ENCODE measurements at places on chromosomes 12 and 14.

DNA sequence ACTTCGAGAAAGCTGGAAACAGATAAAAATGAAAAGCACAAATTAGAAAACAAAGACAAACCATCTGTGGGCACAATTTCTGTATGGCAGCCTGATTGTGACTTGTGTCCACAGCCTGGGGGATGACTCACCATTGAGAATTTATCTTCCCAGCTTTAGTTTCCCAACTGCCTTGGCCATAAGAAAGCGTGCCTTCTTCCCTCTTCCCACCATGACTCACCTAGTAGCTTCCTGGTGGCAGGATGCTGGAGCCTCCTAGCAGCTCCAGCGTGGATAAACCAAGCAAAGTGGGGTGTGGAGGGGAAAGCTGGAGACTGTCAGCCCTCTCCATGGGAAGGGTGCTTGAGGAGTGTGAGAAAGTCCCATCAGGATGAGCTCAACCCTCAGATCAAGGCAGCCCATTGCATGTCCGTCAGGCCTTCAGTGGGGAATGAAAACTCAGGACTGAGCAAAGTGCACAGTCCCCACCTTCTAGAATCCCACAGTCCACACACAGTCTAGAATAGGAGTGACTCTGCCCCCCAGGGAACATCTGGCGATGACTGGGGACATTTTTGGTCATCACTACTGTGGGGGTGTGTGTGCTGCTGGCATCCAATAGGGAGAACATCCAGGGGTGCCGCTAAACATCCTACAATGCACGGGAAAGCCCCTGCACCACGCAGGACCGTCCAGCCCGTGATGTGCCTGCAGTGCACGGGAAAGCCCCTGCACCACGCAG lies 22.4 kb upstream of the SERPINA6 start:
- DNase-seq = no peak

GRCh38 chr12:28938056-28938455 lies 211.0 kb upstream of the FAR2 start:
- no peak for DNase-seq

- no peak for DNase-seq
Observed at GRCh38 chr12:46549527-46550265, 177.1 kb upstream of the SLC38A2 start.

DNA sequence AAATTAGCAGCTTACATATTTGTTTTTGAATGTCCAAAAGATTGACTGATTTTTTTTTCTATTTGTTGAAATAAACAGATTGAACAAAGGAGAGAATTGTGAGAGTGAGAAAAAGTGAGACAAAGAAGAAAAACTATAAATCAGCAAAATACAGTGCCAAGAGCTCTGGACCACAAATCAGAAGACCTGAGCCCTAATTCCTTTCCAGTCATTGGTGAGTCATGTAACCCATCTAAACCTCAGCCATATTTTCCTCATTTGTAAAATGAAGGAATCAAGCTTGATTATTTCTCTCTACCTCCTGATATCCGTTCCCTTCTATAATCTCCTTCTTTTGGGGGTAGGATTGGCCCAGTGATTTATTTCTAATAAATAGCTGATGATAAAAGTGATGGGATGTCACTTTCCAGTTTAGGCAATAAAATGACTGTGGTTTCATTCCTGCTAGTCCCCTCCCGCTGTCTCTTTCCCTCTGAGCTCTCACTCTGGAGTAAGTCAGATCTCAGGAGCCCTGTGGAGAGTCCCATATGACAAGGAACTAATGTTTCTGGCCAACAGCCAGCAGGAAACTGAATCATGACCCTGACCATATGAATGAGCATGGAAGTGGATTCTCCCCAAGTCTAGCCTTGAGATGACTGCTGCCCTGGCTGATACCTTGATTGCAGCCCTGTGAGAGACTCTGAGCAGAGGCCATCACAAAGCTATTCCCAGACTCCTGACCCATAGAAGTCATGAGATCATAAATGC lies 218.9 kb downstream of the ACSS3 start:
- DNase-seq = no peak

DNA sequence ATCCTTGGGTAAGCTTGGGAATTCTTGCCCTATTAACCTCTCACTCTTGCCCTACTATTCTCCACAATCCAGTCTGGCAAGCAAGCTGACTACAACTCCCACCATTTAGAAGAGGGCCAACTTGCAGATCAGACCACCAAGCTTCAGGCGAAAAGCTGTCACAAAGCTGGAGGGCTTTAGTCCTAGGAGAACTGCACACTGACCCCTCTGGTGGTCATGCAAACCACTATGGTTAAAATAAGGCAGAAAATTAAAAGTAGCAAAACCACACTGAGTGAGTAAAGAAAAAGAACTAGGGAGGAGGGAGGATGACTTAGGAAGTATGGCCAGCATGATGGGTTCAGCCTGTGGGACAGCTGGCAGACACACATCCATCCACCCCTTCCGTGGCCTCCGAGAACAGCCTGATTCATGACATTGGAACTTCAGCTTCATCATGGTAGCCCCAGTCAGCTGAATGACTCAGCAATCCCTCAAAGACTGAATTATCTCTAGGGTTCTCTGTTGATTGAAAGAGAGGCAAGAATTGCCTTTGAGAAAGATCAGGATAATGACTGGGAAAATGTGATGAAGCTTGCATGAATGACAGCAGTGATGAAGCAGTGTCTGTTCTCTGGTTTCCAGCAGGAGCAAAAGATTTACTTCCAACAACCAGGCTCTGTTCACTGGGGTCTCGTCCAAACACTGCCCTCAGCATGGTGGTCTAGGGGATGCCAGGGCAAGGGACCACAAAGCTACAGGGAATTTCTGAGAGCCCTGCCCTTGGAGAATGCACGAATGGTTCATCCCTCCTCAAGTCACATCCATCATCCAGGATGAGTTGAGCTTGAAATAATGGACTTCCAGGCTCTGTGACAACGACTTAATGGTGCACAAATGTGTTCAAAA lies 24.4 kb downstream of the PITPNM2 start:
- peak; percentile 82 for DNase-seq

- no peak for DNase-seq
Observed at GRCh38 chr14:97788364-97788763, 991.2 kb downstream of the VRK1 start.

Measured in tibial artery (tissue), 4 donors.